ENCODE measurements at places on chromosomes 2 and 18. TPM values are rescaled to one million over a fixed set of nuclear protein-coding genes. Genes with fewer than 3 reads are reported as not detected.

DNA sequence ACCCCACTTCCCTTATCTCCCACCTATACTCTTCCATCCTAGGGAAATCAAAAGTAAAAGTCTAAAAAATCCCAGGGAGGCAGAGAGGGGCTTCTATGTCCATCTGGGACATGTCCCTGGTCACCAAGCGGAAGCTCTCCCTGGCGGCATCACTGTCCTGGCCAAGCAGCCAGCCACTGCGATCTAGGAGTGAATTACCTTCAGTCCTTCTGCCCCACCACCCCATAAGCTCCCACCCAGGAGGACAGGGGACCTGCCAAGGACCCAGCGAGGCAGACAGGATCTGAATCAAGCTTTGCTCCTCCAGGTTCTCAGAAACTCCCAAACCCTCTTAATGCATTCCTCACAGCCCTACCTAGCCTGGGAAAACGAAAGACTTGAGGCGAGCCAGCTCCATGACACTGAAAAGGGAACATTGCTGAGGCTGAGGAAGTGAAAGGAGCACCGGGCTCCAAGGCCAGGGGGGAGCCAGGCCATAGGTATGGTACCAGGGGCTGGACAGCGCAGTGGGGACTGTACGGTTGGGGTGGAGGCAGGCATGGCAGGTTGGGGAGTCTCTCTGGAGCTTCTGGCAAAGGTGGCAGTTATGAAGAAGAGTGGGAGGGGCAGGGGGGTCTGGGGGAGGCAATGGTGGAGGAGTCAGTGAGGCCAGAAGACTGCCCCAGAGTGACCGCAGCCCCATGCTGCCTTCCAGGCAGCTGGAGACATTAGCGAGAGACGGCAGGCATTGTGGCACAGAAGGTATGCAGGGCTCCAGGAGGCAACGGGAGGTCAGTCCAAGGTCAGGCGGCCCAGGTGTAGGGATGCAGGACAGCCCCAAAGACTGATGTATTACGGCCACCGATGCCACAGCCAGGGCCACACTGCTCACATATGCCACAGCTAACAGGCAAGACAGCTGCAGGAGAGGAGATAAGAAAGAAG, 2.7 kb upstream of the SLC23A3 start:
- peaks cover 34% of the 10 kb centered on the region for H3K4me1 ChIP-seq
- no peak overlapping the region for H3K27ac ChIP-seq
- no peak overlapping the region for H3K4me3 ChIP-seq
- peaks cover 27% of the 10 kb centered on the region for H3K36me3 ChIP-seq

DNA sequence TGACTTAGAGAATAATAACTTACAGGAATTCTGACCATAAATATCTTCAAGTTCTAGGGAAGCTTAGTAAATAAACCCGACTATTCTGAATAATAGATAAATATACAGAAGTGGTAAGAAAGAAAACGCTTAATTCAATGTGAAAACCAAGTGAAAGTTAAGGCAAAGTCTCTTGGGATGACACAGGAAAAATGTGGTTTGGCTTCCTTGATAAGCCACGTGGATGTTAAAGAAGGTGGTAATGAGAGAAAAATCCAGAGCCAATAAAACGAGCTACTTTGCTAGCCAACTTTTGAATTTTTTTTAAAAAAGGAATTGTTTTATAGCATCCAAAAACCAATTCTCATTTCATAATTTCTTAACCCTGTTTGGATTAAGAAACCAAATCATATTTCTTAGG, 166.2 kb upstream of the VRK2 start:
- no peak overlapping the region for H3K4me3 ChIP-seq
- H3K27ac ChIP-seq, result no peak overlapping the region
- H3K4me1 ChIP-seq, result no peaks in the 10 kb centered on the region
- H3K27me3 ChIP-seq, result peaks cover 2% of the 10 kb centered on the region
- no peak for DNase-seq
- H3K36me3 ChIP-seq, result no peaks in the 10 kb centered on the region

The FSIP2 gene
- not detected for total RNA-seq

The TMEM37 gene
- not detected for total RNA-seq

The COLEC11 gene
- not detected for total RNA-seq

GRCh38 chr2:206915121-206915520, 24.2 kb upstream of the CPO start:
- no peaks in the 10 kb centered on the region for H3K4me1 ChIP-seq
- H3K36me3 ChIP-seq, result no peaks in the 10 kb centered on the region
- H3K27ac ChIP-seq, result no peak overlapping the region
- H3K27me3 ChIP-seq, result peaks cover 5% of the 10 kb centered on the region
- DNase-seq, result no peak
- no peak overlapping the region for H3K4me3 ChIP-seq

- no peaks in the 10 kb centered on the region for H3K36me3 ChIP-seq
- H3K4me1 ChIP-seq, result no peaks in the 10 kb centered on the region
- no peak overlapping the region for H3K27ac ChIP-seq
- DNase-seq, result no peak
Measured at GRCh38 chr2:77484026-77484425, 38.1 kb downstream of the LRRTM4 start.

GRCh38 chr18:46169464-46169941, 65.3 kb downstream of the HAUS1 start:
- H3K27ac ChIP-seq, result no peak overlapping the region
- H3K4me3 ChIP-seq, result no peak overlapping the region
- H3K27me3 ChIP-seq, result no peaks in the 10 kb centered on the region
- DNase-seq, result no peak

- no peaks in the 10 kb centered on the region for H3K36me3 ChIP-seq
- H3K4me3 ChIP-seq, result no peak overlapping the region
- H3K27me3 ChIP-seq, result no peaks in the 10 kb centered on the region
- no peak for DNase-seq
Measured at GRCh38 chr18:8286303-8286702, 322.9 kb upstream of the RAB12 start.

GRCh38 chr2:166803373-166804000, 84.8 kb upstream of the XIRP2 start:
- H3K27me3 ChIP-seq, result no peaks in the 10 kb centered on the region
- DNase-seq, result no peak
- no peaks in the 10 kb centered on the region for H3K4me1 ChIP-seq
- no peak overlapping the region for H3K27ac ChIP-seq
- no peaks in the 10 kb centered on the region for H3K36me3 ChIP-seq

The C1QL2 gene
- not detected for total RNA-seq
